ENCODE measurements at places on chromosomes 6 and 20. TPM values are rescaled to one million over a fixed set of nuclear protein-coding genes. Genes with fewer than 3 reads are reported as not detected.

GRCh38 chr6:118770112-118770788, 118.9 kb upstream of the CEP85L start:
- DNase-seq, result no peak

WFDC5 gene
- not detected for polyA plus RNA-seq

- DNase-seq, result no peak
Measured at GRCh38 chr6:157557559-157557958, 176.6 kb downstream of the ZDHHC14 start.

NNAT gene
- polyA plus RNA-seq, result 623 TPM

DNA sequence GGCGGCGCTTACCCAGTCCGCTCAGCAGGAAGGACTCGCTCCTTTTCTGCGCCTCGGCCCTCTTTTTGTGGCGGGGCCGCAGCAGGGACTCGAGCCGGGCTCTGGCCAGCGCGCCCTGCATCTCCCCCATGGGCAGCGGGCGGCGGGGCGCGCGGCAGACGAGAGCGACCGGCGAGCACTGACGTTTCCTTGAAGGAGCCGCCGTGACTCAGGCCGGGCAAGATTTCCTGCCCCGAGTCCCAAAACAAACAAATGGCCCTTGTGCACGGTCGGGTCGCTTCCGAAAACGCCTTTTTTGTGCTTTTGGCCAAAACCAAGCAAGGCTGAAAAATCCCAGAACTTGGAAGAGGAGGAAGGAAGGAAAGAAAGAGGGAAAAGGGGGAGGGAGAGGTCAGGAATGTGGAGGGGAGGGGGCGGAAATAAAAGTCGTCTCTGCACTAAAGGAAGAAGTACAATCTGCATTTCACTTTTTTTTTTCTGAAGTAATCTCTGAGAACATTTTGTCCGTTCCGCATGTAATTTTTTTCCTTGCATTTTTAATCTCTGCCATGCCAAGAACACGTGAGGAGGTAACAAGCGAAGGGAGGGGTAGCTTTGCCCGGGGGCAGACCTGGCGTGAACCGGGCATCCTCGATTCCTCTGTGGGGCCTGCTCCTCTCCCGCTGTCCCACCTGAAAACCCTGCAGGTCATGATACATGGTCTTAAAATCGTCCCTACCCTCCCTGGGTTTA, 123.3 kb upstream of the SLC2A12 start:
- DNase-seq, result no peak

Data from forelimb muscle (tissue), 1 donor.